ENCODE measurements at places on chromosomes 1 and 21.

DNA sequence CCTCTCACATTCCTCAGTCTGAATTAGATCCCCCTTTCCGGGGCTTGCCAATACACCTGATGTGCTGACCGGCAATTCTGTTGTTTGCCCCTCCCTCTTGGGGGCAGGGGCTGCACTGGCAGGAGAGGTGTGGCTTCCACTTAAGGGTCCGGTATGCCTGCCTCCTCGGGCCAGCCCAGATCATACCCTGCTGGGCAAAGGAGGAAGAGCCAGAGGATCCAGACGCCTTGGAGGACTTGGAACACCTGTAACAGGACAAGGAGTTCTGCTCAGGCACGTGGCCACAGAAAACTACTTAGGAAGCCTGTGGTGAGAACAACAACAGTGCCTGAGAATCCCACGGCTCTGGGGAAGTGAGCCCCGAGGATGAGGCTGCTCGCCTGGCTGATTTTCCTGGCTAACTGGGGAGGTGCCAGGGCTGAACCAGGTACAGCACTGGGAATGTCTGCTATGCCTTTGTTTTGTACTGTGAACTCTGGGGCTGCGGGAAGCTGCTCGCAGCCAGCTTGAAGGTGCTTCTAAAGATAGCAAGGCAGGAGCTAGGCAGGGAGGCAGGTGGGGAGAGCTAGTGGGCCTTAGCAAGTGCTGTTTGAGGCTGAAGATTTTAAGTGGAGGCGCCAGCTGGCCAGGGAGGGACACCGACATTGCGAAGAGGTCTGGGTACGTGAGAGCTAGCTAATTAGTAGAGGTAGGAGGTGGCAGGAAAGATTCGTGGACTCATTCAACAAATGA is at the start of gene SMPDL3B:
TSS of gene SMPDL3B (plus strand) at position 183 of the 732 bp plus-strand sequence. CDS start at position 367, 184 bp downstream.
- DNase-seq, result peak; percentile 52

GRCh38 chr1:19941206-19941568 is 17.8 kb upstream of the PLA2G2E start:
- DNase-seq, result no peak

DNA sequence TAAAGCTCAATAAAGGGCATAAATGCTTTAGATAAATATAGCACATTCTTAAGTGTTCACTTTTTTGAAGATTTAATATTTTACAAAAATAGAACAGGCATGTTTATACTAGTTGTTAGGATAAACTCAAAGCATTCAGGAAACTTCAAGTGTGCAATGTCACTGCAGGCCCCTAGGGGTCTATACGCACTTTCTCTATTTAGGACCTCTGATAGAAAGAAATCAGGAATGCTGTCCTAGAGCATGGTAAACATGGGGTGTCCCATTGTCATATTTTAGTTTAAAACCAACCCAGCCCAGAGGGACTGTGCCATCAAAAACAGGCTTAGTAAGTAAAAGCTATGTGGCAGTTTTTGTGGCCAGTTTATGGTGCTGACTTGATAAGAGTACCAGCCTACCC is 102.2 kb downstream of the BARHL2 start:
- no peak for DNase-seq

- DNase-seq, result no peak
Measured at GRCh38 chr1:95948023-95948422, 714.0 kb downstream of the RWDD3 start.

- DNase-seq, result no peak
Measured at GRCh38 chr1:41151846-41152245, 90.3 kb downstream of the SCMH1 start.

DNA sequence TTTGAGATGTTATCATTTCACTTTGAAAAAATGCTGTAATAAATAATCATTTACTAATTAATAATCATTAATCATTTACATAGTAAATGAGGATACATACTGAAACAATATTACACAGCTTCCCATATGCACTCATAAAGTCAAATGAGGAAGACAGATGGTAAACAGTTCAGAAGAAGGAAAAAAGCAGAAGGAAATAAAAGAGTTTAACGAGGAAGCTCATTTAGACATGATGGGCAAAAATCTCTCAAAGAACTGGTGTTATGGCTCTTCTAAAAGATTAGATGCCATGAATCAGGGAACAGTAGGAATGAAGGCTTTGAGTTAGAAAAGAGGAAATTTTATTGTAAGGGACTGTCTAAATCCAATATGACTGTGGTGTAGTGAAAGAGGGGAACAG is 347.6 kb downstream of the PTPRC start:
- no peak for DNase-seq

DNA sequence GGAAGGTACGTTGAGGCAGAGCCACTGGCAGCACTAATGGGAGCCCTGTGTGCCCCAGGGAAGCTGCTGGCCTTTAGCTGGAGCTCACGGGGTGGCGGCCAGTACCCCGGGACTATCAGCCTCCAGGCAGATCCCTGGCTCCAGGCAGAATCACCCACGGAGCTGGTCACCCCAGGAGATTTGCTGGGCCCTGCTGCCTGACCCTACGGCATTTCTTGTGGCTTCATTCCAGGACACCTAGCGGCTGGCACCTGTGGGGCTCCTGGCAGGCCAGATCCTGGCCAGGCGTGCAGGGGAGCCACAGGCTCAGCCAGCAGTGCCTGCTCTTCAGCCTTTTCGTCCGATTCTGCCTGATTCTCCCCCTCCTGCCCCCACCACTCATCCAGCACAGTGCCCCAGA is 7.1 kb downstream of the PADI1 start:
- no peak for DNase-seq
